ENCODE measurements at places on chromosomes 1 and 21.

DNA sequence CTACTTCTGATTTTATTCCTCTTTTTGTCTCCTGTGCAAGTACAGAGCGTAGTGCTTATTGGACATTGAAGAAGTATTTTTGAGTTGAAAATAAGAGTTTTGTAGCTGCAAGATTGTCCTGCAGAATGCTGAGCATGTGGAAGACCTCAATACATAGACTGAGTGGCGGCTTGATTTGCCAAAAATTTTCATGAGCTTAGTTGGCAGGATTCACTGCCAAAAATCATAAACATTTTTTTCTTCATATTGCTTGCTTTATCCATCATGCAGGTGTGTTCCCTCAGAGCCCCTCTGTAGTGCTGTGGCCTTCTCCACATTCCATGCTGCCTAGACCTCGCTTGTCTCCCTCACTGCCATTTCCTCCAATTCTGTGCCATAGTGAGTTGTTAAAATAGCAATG is 100.1 kb downstream of the DUSP10 start:
- no peak for DNase-seq

- no peak for DNase-seq
Measured at GRCh38 chr21:28227881-28228635, 764.6 kb downstream of the LTN1 start.

- no peak for DNase-seq
Measured at GRCh38 chr1:202319381-202320080, 22.2 kb downstream of the UBE2T start.

DNA sequence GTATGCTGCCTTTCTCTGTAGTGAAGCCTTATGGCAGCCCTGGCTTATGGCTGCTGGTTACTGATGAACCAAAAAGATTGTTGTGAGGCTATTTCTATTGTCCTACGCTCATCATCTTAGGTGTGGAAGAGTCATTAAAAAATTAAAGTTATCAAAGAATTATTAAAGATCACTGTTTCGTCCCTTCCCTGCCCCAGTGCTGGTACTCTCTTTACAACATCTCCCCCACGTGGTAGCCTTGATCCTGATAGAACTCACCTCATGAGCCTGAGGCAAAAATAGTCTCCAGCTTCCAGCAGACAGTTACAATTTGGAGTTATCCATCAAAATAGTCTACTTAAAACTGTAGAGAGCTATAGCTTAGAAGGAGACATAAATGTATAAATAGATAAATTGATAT is 201.5 kb downstream of the S1PR1 start:
- no peak for DNase-seq

- DNase-seq: no peak
Measured at GRCh38 chr1:88784551-88784950, 100.5 kb downstream of the PKN2 start.

- DNase-seq: no peak
Measured at GRCh38 chr1:74053407-74053806, 144.6 kb downstream of the LRRIQ3 start.

DNA sequence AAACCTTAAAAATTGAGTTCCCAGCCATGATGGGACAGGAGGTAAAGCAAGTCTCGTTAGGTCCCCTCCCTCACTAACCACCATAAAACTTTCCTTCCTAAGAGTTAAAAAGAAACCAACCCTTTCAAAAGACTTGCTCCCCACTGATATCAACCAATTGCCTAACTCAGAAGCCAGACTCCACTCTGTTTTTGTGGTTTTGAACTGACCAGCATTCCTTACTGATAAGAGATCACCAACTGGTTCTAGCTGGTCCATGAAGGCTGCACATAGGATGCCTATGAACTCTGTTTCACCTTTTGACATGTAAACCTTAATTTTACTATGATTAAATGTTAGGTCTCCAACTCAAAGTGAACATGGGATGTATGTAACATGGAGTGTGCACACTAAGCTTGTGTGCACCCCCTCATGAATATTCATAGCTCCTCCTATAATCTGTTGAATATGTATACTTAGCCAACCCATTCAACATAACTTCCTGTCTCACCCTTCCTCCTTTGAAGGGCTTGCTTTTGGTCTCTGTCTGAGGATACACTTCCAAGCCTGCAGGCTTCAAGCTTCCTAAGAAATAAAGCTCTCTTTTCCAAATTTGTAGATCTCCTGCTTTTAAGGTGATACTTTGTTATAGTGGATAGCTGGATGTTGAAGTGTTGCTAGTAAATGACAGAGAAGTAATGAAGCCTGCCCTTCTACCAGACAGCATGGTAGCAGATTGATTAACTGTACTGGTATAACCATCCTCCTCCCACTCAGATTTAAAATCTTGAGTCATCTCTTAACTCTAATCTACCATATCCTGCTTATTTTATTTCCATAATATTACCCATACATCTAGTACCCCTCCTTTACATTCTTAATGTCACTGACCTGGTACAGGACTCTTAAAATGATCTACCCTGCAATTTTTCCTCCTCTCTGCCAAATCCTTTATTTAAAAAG is 95.6 kb downstream of the ZNF644 start:
- DNase-seq: no peak

GRCh38 chr1:40879482-40880175 is 17.5 kb upstream of the CITED4 start:
- no peak for DNase-seq

GRCh38 chr21:29082046-29082815 is 8.8 kb upstream of the CCT8 start:
- no peak for DNase-seq

DNA sequence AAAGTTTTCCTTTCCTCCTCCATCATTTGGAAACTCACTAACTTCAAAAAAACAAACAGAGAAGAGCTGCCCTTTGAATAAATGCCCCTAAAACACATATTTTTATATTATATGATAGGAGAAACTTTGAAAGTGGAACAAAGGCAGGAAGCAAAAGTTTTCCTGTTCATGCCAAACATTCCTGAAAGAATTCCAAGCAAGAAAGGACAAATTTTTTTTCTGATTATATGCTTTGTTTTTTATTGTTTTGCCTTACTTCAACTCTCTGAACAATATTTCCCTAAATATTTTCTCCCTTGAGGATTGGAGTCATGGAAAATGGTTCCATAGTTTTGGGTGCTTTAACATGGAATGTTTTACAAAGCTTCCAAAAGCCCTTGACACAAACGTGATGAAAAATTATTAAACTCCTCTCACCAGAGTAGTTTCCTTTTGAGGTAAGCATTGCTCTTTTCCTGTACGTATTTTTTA is 638.5 kb upstream of the CAMK1G start:
- no peak for DNase-seq

DNA sequence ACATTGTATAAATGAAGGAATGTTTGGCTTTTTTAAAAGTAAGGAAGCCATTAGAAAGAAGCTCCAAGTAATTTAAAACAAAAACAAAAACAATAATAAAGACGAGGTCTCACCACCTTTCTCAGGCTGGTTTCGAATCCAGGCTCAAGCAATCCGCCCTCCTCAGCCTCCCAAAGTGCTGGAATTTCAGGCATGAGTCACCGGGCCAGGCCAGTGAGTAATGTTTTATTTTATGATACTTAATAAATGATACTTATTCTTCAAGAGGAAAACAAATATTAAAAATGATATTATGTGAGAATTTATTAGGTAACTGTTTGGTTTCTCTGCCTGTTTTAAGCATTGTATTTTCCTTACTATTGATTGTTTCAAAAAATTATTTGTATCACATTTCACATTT is 201.4 kb upstream of the BRINP3 start:
- no peak for DNase-seq

DNA sequence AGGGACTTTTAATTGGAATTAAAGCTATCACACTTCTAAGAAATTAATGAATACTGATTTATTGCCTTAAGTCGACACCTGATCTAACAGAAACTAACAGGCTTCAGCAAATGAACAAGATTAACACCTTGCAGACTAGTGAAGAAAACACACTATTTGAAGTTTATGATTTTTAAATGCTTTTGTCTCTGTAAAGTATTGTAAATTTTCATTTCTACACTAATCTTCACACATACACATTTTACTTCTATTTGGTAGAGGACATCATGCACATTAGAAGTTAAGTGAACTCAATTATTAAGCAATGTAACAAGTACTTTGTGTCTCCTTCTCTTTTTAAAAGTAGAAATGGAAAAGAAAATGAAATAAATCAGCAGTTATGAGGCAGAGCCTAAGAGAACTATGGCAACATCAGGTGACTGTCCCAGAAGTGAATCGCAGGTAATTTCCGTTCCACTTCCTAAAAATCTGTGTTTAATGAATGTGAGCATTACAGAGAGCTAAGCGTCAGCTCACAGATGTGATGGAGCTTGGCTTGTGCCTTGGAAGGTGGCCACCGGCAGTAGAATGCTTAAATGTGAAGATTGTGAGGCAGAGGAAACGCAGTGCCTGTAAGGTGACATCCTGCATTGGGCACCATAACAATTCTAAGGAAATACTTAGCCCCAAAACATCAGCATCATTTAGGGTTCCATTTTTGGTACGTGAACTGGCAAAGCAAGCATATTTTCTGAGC is 1.2 kb downstream of the PRMT2 start:
- DNase-seq: no peak

- DNase-seq: no peak
Measured at GRCh38 chr1:155932487-155932886, 1.7 kb downstream of the KHDC4 start.

- no peak for DNase-seq
Measured at GRCh38 chr1:191890433-191891088, 267.7 kb upstream of the RGS18 start.

- no peak for DNase-seq
Measured at GRCh38 chr1:147071142-147071541, 101.1 kb downstream of the PRKAB2 start.

DNA sequence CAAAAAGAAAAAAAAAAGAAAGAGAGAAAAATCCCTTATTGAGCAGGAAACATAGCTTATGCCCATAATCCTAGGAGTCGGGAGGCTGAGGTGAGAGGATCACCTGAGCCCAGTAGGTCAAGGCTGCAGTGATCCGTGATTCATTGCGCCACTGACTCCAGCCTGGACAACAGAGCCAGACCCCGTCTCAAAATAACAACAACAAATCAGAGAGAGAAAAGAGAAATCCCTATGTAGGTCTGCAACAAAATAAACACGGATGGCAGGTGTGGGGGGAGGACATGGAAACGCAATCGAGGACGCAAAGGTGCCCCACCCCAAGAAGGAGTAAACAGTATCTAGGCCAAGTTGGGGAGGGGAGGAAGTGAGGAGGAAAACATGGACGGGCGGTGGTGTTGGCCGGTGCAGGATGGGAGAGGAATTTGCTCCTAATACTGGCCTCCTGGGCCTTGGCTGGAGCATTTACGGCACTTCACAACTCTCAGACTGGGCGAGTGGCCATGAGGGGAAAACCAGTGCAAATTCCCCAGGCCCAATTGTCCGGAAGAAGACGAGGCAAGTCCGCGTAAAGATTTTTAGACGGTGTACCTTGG is 609 bp upstream of the CHTOP start:
- DNase-seq: no peak

DNA sequence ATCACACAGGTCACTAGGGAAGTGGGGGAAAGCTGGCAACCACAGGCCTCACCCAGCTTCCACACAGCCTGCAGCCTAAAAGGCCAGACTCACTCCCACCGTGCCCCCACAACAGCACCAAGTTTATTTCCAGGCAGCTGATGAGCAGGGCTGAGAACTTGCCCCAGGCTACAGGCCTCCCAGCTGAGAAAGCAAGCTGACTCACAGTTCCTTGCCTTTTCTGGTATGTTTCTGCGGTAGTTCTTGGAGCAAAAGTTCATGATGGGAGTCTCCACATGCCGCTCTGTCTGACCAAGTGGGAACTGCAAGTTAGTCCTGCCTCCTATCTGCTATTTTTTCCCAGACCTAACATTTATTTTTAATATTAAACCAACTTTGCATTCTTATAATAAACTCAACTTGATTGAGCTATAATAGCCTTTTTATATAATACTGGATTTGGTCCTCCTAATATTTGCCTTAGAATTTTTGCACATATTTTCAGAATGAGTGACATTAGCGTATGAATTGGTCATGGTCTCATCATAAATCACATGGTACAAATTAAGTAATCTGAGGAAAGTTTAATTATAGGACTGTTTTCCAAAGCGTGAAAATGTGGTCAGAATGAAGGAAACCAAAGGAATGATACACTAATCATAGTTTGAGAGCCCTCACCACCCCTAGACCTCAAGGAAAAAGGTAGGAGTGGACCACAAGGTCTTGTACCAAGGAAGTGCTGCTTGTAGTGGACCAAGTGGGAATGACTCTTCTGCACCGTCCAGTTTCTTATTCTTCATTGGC is 30.7 kb downstream of the RPAP2 start:
- no peak for DNase-seq

DNA sequence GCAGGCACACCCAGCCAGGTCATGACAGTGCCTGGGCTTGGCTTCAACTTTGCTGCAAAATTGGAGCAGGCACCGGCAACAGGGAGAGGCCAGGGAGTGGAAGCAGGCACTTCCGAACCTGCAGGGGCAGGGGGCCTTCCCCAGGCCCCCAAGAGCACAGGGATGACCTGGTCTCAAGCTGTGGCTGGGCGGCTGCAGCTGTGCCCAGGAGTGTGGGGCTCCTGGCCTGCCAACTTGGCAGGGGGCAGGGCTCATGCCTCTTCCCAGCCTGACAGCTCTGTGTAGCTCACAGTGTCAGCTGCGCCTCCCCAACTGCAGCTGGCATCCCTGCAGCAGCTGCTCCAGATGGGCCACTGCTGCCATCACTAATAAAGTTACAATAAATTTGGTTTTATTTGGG is 51.5 kb upstream of the SCYL3 start:
- no peak for DNase-seq

GRCh38 chr21:38386967-38387366 is 111.3 kb downstream of the ERG start:
- DNase-seq: no peak

GRCh38 chr1:30798389-30799232 is 41.0 kb upstream of the LAPTM5 start:
- no peak for DNase-seq

- no peak for DNase-seq
Measured at GRCh38 chr1:107874221-107874620, 90.8 kb downstream of the VAV3 start.

GRCh38 chr1:83058327-83058726 is 940.6 kb downstream of the TTLL7 start:
- DNase-seq: no peak

DNA sequence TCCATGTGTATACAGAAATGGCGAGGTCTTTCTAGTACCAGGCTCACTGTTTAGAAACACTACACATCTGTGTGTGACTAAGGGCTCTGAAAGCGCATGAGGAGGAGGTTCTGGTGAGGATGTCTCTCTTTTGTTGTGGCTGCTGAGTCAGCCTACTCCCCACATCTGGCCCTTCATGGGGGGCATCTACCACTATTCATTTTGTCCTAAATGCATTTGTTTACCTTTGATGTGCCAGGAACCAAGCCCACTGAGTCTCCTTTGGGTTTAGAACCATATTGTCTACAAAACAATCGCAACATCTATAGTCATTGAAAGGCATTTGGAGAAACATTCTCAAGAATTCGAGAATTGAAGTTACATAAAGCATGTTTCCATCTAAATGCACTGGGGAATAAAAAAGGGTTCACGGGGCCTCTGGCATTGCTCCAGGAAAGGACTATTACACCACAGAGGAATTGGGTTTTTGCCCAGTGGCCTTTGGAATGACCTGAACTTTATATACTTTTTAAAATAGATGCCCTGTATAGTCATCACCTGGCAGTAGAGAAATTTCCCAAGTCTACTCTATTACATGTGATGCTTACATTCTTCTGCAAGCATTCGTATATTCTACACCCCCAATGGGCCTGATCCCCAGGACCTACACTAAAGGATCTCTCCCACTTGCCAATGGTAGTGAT is 35.1 kb upstream of the ADORA3 start:
- DNase-seq: no peak

GRCh38 chr1:168397806-168398205 is 117.1 kb downstream of the TBX19 start:
- DNase-seq: no peak

Measured in putamen (tissue), 1 donor.